NCI-H1694 (cell line): ENCODE measurements at places on chromosomes 5 and 9.
A peak's percentile ranks its signal among the peaks of the same experiment; 100 is the strongest.

- DNase-seq = no peak
Observed at GRCh38 chr9:92516521-92516920, 19.3 kb downstream of the ECM2 start.

- DNase-seq = peak; percentile 13
Observed at GRCh38 chr5:170552621-170553115, 48.8 kb downstream of the KCNIP1 start.

DNA sequence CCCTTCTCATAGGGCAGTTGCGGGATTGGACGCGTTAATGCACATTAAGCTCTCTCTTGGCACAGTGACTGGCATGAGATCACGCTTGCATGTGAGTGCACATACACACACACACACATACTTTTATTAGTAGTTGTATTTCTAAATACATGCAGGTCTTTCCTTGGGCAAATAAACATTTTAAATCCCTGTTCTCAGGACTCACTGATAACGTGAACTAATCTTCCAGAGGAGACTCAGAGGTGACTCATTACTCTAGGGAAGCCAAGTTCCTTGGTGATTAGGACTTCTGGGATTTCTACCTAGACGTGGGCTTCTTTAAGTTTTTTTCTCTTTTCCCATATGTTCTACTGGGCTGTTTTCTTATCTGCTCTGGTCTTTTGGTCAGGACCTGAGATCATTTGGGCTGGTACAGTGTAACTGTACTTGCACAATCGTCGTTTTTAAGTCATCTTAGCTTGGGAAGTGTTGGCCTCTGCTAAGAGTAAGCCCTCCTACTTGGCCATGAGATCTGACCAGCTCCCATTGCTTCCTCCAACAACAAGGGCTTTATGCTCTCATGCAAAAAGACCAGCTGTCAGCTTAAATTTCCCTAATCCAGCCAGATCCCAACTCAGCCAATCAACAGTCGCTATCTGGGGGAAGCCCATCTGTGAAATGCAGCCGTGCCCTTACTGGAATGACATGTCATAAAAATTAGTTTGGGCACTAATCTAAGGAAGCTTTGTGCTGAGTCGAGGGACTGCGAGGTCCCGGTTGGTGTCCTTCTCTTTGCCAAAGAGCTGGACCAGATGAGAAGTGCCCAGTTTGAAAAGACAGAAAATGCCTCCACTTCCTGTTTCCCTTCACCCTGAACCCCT, 176.4 kb upstream of the ANKRD55 start:
- DNase-seq = peak; percentile 69

GRCh38 chr5:13921578-13921977, 22.9 kb downstream of the DNAH5 start:
- no peak for DNase-seq

DNA sequence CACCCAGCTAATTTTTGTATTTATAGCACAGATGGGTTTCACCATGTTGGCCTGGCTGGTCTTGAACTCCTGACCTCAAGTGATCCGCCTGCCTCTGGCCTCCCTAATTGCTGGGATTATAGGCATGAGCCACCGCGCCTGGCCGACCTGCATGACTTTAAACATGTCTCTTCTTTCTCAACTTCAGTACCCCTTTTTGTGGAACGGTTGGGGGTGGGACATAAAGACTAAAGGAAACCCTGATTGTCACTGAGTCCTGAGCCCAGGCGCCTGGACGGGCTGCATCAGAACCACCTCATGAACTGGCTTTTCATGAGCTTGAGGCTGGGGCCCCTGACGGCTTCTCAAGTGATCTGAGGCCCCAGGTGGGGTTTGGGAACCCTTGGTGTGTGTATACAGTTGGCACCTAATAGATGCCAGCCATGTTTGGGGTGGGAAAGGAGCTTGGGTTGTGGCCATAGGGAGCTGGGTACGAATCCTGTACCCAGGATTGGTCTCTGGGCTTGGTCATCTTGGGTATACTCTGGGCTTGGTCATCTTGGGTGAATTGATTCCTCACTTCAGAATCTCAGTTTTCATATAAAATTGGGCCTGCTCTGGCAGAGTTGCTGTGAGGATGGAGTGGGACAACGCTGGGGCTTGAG, 2.2 kb downstream of the GRK6 start:
- no peak for DNase-seq

DNA sequence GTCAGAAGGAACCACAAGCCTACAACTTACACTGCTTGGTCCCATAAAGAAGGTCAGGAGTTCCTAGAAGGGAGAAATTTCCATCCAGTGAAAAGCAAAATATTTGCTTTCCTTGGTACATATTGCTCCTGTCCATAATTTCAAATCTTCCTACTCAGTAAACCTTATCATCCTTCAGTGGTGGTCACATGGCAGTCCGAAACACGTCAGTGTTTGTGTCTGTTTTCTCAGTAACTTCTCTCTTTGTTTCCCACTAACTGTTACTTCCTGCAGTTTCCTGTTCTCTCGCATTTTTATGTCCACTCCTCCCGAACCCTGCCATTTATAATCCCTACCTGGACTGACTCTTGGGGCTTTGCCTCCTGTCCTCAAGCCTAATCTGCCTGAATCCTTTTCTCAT, 129.1 kb downstream of the FANCC start:
- DNase-seq = no peak

GRCh38 chr5:149242339-149242738, 29.3 kb upstream of the AFAP1L1 start:
- no peak for DNase-seq

DNA sequence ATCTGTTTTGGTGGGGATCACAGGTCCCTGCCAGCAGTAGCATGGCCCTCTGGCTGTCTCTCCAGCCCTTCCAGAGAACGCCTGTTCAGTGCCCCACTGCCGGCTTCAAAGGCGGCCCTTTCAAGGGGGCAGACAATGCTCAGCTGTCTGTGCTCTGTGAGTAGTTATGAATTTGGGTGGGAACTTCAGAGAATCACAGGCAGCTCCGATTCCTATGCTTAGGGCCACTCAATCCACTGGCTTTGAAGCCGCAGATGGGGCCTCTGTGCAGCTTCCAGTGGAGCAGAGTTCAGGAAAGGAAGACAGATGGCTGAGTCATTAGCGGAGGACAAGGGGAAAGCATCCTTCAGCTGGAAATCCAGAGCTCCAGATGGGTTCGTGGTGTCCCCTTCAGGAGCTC, 42.4 kb downstream of the NKX2-5 start:
- no peak for DNase-seq

DNA sequence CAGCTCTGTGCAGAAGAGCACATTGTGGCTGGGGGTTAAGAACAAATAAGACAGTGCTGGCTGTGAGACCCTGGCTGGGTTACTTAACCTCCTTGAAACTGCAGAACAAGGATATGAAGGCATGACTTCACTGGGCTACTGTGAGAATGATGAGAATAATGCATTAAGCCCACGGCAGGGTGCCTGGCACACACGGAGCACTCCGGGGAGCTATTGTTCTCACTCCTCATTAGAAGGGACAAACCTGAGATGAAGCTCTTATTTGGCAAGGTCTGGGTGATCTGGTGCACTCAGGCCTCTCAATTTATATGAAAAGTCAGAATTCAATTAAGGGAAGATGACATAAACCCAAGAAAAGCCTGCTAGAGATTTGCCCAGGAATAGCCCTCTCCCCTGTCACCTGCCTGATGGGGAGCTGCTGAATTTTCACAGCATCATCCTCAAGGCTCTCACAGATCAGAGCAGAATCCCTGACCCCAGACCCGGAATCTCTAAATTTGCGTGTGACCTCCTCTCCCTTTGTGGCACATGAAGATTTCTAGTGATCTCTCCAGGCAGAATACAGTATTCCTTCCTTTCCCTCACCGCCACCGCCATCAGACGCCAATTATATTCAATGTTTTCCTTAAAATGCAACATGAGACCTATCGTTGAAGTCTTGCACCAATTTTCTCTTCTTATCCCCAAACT, 102.1 kb downstream of the COL23A1 start:
- no peak for DNase-seq
